ENCODE measurements at places on chromosomes 1 and 21.

GRCh38 chr1:153372571-153372970 is 2.9 kb downstream of the S100A12 start:
- no peak for DNase-seq

DNA sequence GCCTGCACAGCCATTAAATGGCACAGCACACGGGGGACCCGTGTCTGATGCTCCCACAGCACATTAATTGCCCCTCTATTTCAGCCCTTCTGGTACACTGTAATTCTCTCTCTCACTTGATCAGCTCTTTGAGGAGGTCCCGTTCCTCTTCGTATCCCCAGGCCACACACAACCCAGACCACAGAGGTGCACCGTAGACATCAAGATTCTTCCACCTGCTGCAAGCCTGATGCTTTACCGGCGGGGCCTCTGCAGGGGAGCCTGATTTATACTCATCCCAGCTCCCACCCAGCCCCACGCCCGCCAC is 759 bp downstream of the SMYD3 start:
- no peak for DNase-seq

DNA sequence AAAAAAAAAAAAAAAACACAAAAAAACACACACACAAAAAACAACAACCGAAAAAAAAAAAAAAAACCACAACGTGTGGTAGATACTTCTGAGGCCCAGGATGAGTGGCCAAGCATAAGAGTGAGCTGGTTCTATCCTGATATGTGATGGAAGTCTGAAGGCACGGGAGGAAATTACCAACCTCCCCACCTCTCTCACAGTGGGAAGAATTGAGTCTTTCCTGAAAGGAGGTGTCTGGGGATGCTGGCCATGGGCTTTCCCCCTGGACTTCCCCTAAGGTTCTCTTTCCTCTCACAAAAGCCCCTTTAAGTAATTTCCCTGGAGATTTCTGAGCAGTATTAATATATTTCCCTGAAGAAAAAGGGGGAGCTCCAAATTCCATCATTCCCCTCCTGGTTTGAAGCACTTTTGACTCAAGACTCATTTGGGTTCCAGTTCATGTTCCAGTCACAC is 5.2 kb downstream of the TMCC2 start:
- no peak for DNase-seq

GRCh38 chr1:225426395-225427234 is 1.2 kb downstream of the LBR start:
- no peak for DNase-seq

DNA sequence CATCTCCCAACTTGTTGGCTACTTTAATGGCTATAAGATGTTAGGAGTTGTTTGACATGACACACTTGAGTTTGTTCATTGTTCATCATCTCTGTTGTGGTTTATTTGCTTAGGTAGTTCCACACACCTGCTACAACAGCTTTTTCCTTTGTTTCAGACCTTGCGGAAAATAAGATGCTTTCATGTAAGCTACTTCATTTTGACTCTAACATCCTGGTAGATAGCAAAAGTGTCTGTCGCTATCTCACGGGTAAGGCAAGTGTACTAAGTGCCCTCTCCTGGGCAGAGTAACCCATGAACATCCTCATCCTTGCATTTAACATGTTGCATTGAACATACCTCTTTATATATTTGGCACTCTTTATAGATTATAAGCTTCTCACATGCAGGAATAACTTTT is 1.6 kb upstream of the OR10T2 start:
- DNase-seq: no peak

Data from AG08396 (cell line).